ENCODE measurements at places on chromosomes 5 and 9. TPM values are rescaled to one million over a fixed set of nuclear protein-coding genes. Genes with fewer than 3 reads are reported as not detected.

Gene C9orf78
- total RNA-seq: 37.3 TPM

Gene SLC46A2
- not detected for total RNA-seq

Gene LURAP1L
- total RNA-seq: 47.5 TPM

Gene CDKN2A
- 21.8 TPM for total RNA-seq

GRCh38 chr9:25254051-25254450 is 424.2 kb downstream of the TUSC1 start:
- DNase-seq: no peak

- DNase-seq: peak; percentile 35
These were observed 193.1 kb downstream of the SLC12A2 start for GRCh38 chr5:128276537-128277216.

DNA sequence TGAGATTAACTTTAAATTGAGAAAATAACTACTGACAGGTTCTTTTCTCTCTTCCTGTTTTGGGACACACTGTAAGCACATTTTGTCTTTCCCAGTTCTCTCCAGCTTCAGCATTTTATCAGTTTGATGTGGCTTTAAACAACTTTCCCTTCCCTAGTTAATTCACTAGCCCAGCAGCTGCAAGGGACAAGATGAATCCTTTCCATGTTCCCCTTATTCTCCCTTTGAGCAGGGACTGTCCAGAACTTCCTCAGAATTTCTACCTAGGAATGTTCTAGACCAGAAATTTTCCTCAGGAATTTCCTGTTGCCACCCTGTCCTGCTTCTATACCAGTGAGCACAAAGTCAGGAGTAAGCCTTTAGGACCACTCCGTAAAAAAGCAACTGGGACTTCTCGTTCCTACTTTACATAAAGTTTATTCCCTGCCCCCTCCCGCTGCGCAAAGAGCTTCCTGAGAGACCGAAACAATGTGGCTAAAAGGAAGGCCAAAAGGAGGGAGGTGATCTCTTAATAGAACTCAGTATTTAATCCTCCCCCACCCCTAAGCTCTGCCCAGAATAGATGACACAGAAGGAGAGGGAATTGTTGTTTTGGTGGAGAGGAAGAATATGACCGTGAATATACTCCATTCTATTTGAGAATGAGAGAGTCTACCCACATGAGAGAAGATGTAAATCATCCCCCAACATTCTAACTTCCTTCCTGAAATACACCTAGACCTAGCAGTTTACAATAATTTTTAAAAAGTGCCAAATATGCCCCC is 61.9 kb downstream of the GLIS3 start:
- DNase-seq: peak; percentile 33

- no peak for DNase-seq
These were observed 15.8 kb upstream of the SETX start for GRCh38 chr9:132370592-132370991.

DNA sequence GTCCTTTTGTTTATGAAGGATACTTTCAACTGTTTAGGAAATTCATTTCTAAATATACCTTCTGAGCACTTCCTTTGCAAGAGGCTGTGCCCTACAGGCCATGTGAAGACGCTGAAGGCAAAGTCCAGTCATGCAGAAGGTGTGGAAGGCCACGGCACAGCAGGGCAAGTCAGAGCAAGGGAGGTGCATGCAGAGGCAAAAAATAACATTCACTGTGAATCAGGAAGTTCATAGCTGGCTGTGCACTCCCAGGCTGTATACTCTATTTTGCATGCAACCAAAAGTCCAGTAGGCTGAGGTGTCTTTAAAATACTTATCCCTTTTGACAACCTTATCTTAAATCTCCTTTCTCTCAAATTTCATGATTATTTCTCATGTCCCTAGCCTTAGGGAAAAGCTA is 50.3 kb downstream of the GNAQ start:
- DNase-seq: peak; percentile 33

GRCh38 chr9:104927216-104927911 is 591 bp downstream of the ABCA1 start:
- peak; percentile 58 for DNase-seq

- no peak for DNase-seq
These were observed 58.3 kb upstream of the PLPP6 start for GRCh38 chr9:4603830-4604229.

DNA sequence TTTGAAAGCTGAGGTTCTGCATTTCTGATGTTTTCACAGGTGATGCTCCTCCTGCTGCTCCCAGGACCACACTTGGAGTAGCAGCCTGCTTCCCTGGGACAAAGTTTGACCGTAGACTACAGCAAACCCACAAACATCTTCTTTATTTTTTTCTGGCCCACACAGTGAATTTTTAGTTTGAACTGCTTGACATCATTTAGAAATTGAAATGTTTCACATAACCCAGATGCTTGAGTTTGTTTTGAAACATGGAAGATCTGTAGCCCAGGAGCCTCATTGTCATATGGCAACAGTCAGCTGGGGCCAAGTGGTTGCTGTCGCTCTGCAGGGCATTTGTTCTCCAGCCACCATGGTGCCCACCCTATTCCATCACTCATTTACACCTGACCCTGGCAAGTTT is 8.4 kb downstream of the SH3TC2 start:
- DNase-seq: no peak

- no peak for DNase-seq
These were observed 1626.7 kb upstream of the ACO1 start for GRCh38 chr9:30757723-30758122.

GRCh38 chr5:168118042-168118668 is 173.3 kb upstream of the WWC1 start:
- no peak for DNase-seq

GRCh38 chr9:14433351-14434157 is 119.6 kb upstream of the NFIB start:
- DNase-seq: peak; percentile 89

GRCh38 chr5:169812786-169813185 is 167.5 kb downstream of the INSYN2B start:
- DNase-seq: no peak

- no peak for DNase-seq
These were observed 1.2 kb downstream of the DAPK1 start for GRCh38 chr9:87498811-87499360.

Measured in fibroblast of the aortic adventitia (primary cell).